ENCODE measurements at places on chromosomes 3 and 15.

GRCh38 chr3:124584552-124585391, 145.5 kb upstream of the UMPS start:
- peak; percentile 56 for DNase-seq

GRCh38 chr15:67548862-67549651, 6.6 kb downstream of the MAP2K5 start:
- peak; percentile 24 for DNase-seq

DNA sequence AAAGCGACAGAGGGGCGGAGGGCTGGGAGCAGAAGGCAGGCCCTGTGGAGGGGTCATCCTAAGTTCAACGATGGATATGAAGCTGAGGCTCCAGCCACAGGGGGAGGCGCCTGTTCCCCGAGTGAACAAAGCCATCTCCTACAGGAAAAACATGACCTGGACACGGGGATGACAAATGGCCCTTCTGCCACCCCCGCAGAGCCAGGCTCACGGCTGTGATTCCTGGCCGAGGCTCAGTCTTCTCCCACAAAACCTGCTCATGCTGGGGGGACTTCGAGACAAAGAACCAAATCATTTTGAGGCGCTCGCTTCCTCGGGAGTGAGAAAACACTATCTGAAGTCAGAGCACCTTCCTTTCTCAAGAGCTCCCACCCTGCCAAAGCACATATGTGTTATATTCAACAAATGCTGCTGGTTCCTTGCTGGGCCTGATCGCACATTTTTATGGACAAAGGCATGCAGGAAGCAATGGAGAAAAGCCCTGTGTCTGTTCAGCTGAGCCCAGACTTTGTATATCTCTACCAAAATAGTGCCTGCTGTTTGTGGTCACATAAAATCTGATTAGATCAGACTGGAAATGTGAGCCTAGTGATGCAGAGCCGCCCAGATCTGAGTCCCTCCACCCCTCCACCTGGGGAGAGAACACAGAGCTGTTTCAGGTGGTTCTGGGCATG, 5.6 kb downstream of the RBP1 start:
- no peak for DNase-seq

DNA sequence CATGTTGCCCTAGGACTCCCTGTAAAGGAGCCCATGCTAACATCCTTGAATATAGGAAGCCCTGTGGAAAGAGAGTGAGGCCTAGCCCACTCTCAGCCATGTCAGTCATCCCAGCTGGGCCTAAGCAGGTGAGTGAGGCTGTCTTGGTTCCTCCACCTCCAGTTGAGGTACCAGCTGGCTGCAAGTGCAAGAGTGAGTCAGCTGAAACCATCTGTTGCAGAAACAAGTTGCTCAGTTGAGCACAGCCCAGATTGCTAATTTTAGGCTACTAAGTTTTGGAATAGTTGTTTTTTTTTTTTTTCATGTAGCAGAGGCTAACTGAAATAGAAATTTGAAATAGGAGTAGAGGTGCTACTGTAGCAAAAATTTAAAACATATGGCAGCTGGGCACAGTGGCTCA, 43.7 kb upstream of the ADPGK start:
- no peak for DNase-seq

DNA sequence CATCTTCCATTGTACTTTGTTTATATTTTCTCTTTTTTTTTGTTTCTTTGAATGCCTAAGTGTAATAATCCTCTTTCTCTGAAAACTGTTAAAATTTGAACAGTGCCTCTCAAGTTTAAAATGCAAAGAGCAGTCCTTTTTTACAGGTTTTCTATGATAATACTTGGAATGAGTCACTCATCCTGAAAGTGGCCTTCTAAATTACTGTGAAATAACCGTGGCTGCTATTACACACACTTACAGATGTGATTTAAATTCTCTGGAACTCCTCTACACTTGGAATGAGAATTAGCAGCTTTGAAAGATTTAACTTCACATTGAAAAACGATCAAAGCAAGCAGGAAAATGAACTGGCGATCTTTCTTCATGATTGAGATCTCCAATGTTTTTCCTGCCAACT, 105.9 kb downstream of the ROBO1 start:
- no peak for DNase-seq

DNA sequence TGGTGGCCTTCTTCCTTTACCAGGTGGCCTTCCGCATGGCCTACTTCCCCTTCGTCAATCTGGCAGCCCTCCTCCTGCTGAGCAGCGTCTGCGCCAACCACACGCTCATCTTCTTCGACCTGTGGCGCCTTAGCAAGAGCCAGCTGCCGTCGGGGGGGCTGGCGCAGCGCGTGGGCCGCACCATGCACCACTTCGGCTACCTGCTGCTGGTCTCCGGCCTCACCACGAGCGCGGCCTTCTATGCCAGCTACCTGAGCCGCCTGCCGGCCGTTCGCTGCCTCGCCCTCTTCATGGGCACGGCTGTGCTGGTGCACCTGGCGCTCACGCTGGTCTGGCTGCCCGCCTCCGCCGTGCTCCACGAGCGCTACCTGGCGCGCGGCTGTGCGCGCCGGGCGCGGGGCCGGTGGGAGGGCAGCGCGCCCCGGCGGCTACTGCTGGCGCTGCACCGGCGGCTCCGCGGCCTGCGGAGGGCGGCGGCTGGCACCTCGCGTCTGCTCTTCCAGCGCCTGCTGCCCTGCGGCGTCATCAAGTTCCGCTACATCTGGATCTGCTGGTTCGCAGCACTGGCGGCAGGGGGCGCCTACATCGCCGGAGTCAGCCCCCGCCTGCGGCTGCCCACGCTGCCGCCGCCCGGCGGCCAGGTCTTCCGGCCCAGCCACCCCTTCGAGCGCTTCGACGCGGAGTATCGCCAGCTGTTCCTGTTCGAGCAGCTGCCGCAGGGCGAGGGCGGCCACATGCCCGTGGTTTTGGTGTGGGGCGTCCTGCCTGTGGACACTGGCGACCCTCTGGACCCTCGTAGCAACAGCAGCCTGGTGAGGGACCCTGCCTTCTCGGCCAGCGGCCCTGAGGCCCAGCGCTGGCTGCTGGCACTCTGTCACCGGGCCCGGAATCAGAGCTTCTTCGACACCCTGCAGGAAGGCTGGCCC, 9.9 kb downstream of the DISP2 start:
- DNase-seq, result peak; percentile 98

- peak; percentile 64 for DNase-seq
These were observed 103.1 kb downstream of the MEX3B start for GRCh38 chr15:81942655-81943195.

- no peak for DNase-seq
These were observed 499 bp downstream of the RABL3 start for GRCh38 chr3:120741837-120742197.

- no peak for DNase-seq
These were observed 2.2 kb upstream of the IGDCC3 start for GRCh38 chr15:65379986-65380385.

GRCh38 chr3:117811786-117812185, 1102.2 kb downstream of the TUSC7 start:
- no peak for DNase-seq

- DNase-seq, result no peak
These were observed 155.7 kb downstream of the LIPC start for GRCh38 chr15:58587486-58587885.

- no peak for DNase-seq
These were observed 49.1 kb downstream of the PXYLP1 start for GRCh38 chr3:141280690-141281089.

- DNase-seq, result no peak
These were observed 41.9 kb upstream of the SEMA4B start for GRCh38 chr15:90159213-90159612.

DNA sequence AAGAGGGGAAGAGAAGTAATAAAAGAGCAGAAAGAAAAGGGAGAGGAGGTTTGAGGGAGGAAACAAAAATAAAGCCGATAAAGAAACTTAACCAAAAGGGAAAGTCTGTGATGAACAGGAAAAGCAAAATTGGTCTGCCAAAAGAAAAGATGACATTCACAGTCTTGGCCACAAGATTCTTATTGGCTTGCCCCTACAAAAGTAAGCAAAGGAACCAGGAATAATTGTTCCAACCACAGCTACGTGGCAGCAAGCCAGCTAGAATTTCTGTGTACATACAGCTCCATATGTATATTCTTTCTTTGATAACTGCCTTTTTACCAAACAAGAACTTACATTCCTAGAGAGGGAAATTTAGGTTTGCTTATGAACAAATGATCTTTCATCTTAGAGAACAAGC, 79.6 kb downstream of the MLH1 start:
- DNase-seq, result peak; percentile 50

DNA sequence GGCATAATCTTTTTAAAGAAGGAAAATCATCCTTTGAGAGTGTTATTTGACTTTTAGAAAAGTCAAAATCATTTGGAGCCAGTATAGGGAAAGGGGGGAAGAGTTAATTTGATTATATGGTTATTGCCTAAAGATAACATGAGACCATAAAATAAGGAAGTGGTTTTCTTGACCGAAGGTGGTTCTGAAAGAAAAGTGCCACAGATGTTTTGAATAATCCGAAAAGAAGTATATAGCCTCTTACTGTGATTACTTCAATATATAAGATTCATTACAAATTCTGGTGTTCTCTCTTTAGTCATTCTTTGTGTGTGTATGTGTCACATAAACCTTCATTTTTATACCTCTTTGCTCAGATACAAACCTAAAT, 1.1 kb downstream of the DNAJB11 start:
- peak; percentile 45 for DNase-seq

DNA sequence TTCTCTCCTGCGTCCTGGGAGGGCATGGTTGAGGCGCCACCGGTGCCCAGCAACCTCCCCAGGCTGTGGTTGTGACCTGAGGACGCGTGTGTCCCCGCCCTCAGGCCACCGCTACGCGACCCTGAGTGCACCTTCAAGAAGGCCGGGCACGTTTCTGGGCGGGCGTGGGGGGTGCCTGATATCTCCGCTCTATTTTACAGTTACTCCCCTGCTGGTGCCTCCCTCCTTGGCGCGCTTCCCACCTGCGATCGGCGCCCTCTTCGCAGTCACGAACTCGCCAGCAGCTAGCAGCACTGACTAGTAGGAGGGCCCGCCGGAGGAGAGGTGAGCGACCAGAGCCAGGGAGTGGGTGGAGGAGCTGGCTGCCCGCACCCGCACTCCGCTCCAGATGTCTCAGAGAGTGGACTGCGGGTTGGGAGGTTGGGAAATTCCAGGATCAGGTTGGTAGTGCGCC, 43.2 kb upstream of the POLG start:
- DNase-seq, result peak; percentile 42

DNA sequence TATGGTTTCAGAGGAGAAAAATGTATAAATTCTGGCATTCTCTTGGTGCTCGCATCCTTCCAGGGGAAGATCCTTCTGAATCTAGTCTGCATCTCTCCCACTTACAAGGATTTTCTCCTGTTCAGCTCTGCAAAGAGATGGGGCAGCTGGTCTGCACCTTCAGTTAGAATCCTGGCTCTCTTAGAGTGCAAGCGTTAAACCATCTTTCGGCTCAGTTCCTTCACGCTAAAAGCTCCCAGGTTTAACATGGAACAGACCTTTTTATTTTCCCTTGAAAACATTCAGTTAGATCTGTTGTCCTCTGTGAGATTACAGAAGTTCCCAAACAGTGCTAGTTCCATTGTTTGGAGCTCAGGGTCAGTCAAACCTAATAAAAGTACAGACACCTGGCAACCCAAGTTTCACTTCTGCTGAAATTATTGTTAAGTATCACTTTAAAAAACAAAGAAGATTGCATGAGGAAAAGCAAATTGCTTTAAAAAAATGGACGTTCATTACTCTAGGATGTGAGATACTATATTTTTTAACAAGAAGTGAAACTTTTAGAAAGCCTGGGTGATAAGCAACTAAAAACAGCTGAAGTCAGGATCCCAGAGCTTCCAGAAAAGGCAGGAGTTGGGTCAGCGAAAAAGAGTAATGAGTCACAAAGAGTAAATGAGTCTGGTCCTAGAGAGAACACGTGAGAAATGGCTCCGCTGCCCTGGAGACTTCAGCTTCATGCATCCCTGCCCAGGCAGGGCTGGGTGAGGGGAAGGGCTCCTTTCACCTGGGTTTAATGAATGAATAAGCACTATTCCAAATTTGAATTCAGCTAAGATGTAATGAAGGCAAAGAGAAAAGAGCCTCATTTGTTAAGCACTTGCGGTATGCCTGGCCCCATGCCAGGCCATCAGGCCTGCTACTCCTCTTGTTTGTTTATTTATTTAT, 63.3 kb downstream of the ABTB1 start:
- DNase-seq, result no peak

DNA sequence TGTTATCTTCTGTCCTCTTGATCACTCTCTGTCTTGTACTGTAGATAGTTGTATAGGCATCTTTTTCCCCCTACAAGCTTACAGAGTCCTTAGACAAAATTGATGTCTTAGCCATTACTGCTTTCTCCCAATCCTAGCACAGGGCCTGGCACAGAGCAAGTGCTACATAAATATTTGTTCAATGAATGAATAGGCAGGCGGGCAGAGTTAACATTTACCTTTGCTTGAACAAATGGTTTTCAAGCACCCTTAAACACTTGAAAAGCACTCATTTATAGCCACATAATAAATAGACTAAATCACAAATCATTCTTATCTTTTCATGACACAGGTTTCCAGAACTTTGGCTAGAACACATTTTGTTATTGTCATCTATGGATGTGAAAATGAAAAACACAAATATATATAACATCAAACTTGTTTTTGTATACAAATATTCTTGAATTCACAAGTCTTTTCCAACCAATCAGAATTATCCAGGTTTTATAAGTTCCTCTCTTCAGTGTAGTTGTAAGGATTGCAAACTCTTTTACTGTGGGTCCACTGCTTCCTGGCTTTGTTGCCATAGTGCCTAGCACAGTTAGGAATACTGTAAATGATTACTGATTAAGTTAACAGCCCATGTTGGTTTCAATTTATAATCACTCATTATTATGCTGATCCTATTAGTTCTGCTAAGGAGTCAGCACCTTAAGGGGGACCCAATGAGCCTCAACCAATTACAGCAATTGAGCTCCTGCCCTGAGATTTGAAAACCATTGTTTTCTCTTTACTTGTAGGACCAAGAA, 61.9 kb downstream of the ISL2 start:
- DNase-seq, result no peak

DNA sequence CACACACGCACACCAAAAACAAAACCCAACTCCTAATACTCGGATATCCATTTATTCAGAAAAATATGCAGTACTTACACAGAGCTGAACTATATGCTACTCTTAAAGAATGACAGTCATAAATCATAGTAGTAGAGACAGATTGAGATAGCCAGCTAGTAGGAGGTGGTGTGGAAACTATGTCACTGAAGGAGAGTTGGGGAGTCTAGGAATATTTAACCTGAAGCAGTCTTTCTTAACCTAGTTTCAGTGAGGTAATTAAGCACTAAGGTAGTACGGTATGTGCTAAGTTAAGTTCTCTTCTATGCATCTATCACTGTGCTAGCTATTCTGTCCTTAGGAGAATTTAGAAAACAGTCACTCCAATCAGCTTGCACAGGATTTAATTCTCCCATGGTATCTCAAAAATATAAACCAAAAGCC, 54.2 kb downstream of the ANKRD28 start:
- DNase-seq, result no peak

DNA sequence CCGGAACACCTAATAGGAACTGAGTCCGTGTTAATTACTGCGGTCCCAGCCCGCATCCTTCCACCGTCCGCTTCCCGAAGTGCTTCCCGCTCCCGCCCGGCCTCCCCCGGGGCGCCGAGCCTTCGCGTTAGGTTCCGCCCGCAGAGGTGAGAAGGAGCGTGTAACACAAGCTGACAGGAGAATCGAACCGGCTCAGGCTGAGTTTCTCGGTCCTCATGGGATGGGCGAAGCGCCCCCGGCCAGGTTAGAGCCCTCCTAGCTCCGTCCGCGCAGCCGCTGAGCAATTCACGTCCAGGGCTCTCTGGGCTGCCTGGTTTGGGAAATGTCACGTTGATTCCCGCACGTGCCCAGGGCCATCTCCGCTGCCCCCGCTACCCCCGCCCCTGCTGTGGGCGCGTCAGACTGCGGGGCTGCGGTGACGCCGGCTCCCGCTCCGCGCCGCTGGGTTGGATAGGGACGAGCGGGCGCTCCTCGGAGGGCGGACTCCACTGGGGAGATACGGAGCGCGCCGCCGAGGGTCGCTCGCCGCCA, 954 bp downstream of the CLDN11 start:
- peak; percentile 59 for DNase-seq

Measured in common myeloid progenitor, CD34-positive (primary cell).